ENCODE measurements at places on chromosomes 4 and X. TPM values are rescaled to one million over a fixed set of nuclear protein-coding genes. Genes with fewer than 3 reads are reported as not detected.

Gene SRPX2
- not detected for total RNA-seq

Gene UGT2A3
- total RNA-seq = not detected

Gene SHROOM2
- total RNA-seq = 0.27 TPM

Gene PLXNB3
- 0.53 TPM for total RNA-seq

Gene TACR3
- total RNA-seq = not detected

Gene FAM90A26
- total RNA-seq = not detected

Gene SH3D19
- total RNA-seq = 0.24 TPM

Gene DGKK
- total RNA-seq = not detected

Gene PAGE4
- not detected for total RNA-seq

Gene MAMLD1
- not detected for total RNA-seq

Gene DRP2
- total RNA-seq = 0.24 TPM

Gene RTL5
- 0.05 TPM for total RNA-seq

Data from GM12878 (cell line).